ENCODE measurements at places on chromosomes 6 and 20.

DNA sequence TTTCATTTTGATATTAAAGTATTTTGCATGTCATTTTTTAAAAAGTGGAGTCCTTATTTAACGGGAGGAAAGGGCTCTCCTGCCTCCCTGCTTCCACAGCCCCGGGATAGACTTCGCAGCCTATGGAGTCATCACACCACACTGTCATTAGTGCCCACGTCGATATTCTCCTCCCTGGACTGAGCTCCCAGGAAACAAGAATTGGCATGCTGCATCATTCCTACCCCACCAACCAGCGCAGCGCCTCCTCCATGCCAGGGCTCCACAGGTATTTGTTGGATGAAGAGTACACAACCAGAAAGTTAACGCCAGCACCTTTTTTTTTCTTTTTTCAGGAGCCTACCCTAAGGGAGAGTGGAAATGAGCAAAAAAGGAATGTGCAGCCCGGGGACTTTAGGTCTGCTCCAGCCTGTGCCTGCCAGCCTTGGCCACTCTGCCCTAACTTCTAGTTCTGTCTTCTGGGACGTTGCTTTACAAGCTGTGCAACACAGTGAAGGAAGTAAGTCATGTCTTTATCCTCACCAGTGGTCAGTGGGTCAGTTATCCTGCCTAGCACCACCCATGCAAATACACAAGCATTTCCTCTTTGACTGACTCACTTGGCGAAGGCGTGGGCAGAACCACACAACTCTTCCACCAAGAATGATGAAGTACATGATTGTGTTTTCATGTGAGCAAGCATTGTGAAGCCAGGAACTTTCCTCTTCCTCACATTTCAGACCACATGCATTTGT lies 180.7 kb upstream of the UST start:
- no peak for DNase-seq

DNA sequence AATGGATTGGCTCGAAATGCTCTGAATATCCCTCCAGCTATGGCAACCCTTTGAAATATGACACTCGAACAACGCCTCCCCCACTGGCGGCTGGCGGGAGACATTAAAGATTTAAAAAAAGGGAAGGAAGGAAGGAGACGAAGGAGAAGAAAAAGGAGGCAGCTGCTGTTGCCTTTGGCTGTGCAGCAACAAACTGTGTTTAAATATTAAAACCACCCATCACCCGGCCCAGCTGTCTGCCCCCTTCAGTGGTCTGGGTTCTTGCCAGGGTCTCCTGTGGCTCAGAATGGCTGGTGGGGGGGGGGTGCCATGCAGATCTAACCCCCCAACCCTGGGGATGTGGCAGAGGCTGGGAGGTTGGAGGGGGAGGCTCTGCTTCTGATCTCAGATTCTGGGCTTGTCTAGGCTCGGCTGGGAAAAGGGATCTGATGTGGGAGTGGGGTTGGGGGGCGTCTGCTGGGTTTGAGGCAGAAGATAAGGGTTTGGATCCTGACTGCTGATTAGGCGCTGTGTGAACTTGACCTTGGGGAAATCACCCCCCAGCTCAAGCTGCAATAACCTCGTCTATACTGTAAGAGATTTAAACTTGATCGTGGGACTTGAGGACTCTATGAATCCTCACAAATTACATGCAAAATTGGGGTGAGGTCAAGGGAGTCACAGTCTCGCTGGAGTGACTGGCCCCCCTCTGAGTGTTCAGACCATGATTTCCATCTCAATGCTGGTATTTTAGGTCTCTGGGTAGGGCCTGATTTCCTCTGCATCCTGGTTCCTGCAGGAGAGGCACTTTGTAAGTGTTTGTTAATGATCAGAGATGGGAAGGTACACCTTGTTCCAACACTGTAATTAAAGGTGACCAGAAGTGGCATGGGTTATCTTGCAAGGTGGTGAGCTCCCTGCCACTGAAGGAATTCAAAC lies 40.3 kb upstream of the BLCAP start:
- no peak for DNase-seq

DNA sequence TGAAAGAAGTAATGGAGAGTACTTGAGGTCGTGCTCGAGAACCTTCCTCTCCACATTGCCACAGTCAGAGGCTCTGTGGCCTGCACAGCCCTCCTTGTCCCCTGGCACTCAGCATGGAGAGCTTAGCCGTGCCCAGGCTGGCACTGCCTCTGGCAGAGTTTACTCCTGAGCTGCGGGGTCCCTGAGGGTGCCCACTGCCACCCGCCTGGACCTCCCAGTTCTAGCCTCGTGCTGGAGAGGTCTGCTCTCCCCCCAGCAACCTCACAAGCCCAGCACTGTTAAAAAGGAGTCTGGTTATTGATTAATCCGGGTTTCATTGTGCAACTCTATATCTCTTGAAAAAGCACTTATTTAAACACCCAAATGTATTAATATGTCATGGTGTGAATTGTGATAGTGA lies 226.8 kb downstream of the TMEM242 start:
- no peak for DNase-seq

- no peak for DNase-seq
These were observed 4.2 kb downstream of the PPP2R5D start for GRCh38 chr6:42988486-42989020.

- DNase-seq: no peak
These were observed 1266.8 kb downstream of the GRIK2 start for GRCh38 chr6:102660303-102660702.

GRCh38 chr6:2862712-2863181 lies 21.1 kb upstream of the SERPINB1 start:
- no peak for DNase-seq

DNA sequence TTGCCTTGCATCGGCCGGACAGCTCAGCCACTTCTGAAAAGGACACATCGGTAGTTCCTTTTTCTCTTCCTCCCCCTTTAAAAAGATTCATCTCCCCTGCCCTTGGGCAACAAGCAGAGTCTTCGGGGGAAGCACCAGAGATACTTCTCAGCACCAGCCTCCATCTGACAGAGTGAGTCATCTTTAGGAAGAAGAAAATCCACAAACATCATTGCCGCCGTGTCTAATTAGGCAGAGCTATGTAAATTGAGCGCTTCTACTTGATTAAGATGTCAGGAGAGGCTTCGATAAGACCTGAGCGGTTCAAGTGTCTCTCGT lies 186.4 kb downstream of the TAF4 start:
- DNase-seq: no peak

- no peak for DNase-seq
These were observed 257.7 kb upstream of the MARCKS start for GRCh38 chr6:113599444-113599843.

GRCh38 chr6:12313306-12313991 lies 23.3 kb downstream of the EDN1 start:
- DNase-seq: no peak

DNA sequence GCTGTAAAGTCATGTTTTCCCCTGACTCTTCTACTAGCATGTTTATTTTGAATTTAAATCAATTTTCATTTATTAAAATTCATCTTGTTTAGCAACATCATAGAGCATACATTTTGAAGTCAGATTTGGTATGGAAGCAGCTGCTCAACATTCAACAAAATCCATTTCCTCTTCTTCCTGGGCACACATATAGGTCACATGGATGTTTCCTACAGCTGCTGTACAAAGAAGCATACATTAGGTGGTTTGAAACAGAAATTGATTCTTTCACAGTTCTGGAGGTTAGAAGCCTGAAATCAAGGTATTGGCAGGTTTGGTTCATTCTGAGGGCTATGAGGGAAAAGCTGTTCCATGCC lies 495.2 kb downstream of the RFPL4B start:
- no peak for DNase-seq

DNA sequence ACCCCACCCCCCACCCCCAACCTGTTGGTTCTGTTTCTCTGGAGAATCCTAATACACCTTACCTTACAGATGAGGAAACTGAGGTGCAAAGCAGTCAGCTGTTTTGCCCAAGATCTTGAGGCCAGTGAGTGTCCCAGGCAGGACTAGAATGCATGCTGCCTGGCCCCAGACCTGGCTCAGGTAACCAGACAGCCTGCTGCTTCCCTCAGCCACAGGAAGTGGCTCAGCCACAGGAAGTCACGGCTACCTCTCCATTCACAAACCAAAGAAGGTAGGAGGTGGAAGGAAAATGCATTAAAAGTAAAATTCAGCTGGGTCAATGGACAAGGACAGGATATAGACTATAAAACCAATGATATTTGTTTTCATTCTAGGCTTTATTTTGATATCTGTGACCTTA lies 517.6 kb downstream of the CD83 start:
- no peak for DNase-seq

DNA sequence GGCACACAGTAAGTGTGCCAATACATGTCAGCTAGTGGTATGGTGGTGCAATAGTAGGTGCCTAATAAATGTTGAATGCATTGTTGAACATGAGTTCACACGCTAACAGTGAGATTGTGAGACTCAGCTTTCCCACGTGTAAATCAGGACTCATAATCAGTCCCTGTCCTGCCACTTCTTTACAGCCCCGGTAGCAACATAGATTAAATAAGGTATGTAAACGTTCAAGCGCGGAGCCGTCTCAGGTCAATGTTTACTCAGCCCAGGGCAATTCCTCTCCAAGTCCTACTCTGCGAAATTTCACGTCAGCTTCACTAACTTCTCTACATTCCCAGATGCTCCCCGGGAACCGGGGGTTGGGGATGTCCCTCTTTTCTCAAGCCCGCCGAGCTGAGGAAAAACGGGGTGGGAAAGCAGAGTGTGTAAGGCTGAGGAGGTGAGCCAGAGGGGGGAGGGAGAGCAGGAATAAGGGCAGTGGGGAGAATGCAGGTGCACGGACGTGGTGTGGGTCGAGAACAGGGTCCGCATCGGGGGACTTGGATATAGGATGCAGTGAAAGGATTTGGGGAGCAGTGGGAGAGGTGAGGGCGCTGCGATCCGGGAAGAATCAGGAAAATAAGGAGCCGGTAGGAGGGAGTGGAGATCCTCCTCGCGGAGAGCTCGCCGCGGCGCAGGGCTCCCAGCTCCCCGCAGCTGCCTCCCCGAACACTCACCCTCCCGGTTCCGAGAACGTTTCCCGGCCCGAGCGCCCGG lies 544 bp upstream of the TP53INP2 start:
- no peak for DNase-seq

- no peak for DNase-seq
These were observed 48.5 kb downstream of the STK4 start for GRCh38 chr20:45014671-45015415.

DNA sequence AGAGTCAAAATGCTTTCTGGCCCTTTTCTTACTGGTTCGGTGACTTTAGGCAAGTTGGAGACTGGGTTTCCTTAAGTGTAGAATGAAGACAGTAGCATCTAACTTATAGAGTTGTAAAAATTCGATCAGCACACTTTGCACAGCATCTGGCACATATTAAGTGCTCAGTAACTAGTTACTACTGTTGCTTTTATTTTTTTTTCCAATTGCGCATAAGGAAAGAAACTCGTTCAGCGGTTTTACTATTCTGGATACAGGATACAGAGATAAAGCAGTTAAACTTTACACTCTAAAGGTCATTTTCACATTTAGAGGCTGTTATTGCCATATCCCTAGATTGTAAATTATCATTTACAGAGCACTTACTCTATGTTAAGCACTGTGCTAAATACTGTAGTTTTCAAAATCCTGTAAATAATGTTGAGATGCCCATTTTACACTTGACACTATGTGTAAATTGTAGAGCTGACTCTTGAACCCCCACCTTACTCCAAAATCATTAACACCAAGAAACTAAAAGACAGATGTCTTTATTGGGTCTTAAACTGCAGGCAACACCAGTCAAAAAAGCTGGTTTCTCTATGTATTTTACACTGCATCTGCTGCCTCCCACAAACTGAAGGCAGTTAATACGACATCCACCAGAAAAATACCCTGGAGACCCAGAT lies 886 bp downstream of the ROMO1 start:
- no peak for DNase-seq

GRCh38 chr6:169858935-169859351 lies 107.5 kb downstream of the ERMARD start:
- no peak for DNase-seq

DNA sequence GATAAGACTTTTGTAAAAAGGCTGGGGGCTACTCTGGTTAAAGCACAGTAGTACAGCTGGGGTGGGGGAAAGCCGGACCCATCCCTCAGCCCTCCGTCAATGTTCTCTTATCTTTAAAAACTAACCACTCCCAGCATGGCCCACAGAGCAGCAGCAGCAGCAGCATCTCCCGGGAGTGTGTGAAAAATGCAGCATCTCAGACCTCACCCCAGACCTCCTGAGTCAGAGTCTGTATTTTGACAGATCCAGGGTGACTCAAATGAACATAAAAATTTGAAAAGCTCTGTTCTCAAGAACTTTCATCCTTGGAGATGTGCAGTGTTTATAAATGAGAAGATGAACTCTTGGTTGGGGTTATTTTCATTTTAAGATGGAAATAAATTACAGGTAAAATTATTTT lies 277.7 kb upstream of the ECI2 start:
- no peak for DNase-seq

DNA sequence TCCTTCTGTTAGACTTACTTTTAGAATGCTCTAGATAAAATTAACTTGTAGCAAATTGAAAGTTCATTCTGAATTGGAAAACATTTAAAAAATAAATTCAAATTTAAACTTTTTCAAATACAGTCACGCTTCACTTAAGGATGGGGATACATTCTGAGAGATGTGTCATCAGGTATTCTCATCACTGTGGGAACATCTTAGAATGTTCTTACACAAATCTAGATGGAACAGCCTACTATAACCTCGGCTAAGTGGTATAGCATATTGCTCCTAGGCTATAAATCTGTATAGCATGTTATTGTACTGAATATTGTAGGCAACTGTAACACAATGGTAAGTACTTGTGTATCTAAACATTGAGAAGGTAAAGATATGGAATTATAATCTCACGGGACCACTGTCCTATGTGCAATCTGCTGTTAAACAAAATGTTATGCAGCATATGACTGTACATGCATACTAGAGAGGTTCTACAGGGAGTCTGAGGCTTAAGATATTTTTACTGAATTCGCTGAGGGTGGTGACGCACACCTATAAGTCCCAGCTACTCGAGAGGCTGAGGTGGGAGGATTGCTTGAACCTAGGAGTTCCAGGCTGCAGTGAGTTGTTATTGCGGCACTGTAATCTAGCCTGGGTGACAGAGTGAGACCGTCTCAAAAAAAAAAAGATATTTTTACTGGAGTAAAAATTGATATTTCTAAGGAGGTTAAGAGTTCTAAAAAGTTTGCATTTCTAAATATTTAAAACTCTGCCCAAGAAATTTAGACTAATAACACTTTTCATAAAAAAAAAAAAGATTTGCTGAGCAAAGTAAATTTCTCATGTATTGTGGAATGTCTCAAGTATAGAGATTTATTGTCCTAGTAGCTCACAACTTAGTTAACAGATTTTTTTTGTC lies 87.3 kb upstream of the TULP1 start:
- no peak for DNase-seq

- no peak for DNase-seq
These were observed 52.5 kb downstream of the SSR1 start for GRCh38 chr6:7260291-7261031.

- no peak for DNase-seq
These were observed 207.3 kb upstream of the FLRT3 start for GRCh38 chr20:14544688-14545087.

GRCh38 chr6:2777249-2777648 lies 12.1 kb downstream of the WRNIP1 start:
- no peak for DNase-seq

- no peak for DNase-seq
These were observed 154.6 kb downstream of the ZDHHC14 start for GRCh38 chr6:157535340-157536222.
